ENCODE measurements at places on chromosomes 2 and 18.

DNA sequence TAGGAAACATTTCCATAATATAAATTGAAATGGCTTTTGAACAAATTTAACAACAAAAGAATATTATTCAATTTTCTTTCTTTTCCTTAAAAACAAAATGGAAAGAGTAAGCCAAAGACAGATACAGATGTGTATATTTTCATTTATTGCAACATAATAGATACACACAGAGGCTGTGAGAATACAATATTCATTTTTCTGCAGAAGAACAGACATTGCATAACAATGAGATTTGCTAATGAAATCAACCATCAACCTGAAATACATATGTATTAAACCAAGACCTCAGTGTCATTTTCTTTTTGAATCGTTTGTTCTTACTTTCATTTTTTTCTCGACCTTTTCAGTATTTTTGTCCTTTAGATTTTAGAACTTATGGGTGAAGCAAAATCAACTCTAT is 95.1 kb downstream of the BAZ2B start:
- no peak for DNase-seq

GRCh38 chr2:185811580-185811979 is 73.0 kb downstream of the FSIP2 start:
- no peak for DNase-seq

DNA sequence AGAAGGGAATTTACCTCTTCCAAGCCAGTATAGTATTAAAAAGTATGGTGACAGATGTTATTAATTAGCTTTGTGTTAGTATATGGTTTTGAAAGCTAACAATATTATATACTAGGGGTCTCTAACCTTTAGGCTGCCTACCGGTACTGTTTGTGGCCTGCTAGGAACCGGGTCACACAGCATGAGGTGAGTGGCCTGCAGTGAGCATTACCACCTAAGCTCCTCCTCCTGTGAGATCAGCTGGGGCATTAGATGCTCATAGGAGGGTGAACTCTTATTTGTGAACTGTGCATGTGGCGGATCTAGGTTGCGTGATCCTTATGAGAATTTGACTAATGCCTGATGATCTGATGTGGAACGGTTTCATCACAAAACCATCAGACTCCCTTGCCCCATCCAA is 583.4 kb upstream of the CDH2 start:
- DNase-seq = no peak

DNA sequence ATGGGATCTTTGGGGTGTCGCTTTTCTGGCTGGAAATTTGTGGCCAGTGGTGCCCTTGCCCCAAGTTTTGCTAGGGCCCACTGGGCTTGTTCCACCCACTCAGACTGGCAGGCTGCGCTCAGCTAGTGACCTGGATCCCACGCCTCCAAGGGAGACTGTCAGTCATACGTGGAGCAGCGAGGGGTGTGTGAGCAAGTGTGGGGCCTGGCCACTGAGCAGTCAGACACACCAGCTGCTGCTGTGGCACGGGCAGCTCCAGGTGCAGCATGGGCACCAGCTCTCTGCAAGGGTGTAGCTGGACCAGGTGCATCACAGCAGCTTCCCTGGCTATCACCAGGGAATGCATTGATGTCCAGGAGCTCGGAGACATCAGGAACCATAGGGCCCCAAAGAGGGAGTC is 327.0 kb downstream of the NR4A2 start:
- no peak for DNase-seq

DNA sequence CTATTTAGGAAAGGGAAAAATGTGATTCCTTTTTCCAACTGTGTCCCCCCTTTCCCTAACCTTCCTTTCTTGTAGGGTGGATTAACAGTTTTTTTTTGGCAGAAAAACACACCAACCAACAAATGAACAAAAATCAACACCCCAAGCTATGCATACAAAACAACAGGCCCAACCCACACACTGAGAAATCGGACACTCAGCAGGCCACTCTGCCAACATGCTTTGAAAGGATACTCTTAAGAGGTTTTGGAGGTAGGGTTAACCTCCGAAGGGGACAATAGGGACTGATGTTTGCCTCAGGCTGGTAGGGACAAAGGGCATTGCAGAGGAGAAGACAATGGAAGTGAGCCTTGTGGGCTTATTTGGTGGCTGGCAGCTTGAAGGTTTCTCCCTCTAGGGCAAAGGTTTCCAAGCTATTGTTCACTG is 33.1 kb upstream of the POLE4 start:
- no peak for DNase-seq

- no peak for DNase-seq
Observed at GRCh38 chr2:65198737-65199136, 28.9 kb upstream of the ACTR2 start.

GRCh38 chr2:144310484-144310883 is 209.4 kb downstream of the ZEB2 start:
- no peak for DNase-seq

- DNase-seq = no peak
Observed at GRCh38 chr2:234869969-234870368, 81.8 kb upstream of the SH3BP4 start.

DNA sequence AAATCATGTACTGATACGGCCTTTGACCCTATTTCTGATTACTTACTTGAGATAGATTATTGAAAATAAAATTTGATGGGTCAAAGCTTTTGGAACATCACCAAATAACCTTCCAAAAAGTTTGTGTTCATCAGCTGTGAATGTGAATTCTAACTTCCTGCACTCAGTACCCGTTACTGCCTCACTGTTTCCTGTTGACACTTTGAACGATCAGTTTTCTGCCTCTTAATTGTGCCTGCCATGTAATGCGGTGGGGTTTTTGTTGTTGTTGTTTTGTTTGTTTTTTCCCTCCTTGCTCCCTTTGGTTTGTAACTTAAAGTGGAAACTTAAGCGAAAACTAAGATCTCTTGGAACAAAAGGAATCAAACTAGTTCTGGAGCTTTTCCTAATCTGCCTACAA is 18.9 kb downstream of the ATG16L1 start:
- DNase-seq = peak; percentile 56

DNA sequence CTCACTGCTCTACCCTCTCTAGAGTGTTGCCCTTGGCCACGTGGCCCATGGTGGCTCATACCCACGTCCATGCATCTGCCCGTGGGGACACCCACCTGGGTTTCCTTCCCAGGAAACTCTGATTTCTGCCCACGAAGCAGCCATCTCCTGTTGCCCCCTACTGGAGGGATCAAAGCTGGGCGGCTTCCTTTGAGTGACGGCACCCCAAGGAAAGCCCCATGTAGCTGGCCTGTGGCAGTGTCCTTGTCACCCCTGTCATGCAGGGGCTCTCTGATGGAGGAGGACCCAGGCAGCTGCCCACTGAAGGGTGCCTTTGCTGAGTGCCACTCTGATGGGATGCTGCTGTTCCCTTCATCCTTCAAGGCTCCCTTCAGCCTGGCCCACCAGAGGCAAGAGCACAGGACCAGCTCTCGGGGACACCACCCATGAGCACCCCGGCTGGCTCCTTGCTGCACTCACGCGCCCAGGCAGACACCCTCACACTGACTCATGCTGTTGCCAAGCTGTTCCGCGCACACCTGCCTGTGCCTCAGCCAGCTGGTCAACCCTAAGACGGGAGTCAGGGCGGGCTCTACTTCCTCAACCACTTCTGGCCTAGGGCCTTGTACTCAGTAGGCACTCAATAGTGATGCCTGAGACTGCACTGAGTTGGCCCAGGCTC is 101.1 kb downstream of the CTIF start:
- no peak for DNase-seq

DNA sequence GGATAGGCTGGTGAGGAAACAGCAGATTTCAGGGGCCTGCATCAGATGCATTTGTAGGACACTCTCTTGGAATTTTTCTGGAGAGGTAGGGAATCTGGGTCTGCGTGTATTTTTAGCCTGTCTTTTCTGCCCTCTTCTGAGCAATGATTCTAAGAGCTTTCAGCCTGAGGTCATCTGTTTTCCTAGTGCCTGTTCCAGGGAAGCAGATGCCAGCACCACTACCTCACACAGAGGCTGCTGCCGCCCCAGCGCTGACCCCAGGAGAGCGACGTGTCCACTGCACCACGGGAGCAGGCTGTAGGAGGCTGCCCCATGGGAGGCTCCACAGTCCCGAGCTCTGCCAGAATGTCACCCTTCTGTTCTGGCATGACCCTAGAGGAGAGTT is 316.5 kb downstream of the CYP26B1 start:
- no peak for DNase-seq

- no peak for DNase-seq
Observed at GRCh38 chr2:241799522-241800197, 9.3 kb upstream of the NEU4 start.

DNA sequence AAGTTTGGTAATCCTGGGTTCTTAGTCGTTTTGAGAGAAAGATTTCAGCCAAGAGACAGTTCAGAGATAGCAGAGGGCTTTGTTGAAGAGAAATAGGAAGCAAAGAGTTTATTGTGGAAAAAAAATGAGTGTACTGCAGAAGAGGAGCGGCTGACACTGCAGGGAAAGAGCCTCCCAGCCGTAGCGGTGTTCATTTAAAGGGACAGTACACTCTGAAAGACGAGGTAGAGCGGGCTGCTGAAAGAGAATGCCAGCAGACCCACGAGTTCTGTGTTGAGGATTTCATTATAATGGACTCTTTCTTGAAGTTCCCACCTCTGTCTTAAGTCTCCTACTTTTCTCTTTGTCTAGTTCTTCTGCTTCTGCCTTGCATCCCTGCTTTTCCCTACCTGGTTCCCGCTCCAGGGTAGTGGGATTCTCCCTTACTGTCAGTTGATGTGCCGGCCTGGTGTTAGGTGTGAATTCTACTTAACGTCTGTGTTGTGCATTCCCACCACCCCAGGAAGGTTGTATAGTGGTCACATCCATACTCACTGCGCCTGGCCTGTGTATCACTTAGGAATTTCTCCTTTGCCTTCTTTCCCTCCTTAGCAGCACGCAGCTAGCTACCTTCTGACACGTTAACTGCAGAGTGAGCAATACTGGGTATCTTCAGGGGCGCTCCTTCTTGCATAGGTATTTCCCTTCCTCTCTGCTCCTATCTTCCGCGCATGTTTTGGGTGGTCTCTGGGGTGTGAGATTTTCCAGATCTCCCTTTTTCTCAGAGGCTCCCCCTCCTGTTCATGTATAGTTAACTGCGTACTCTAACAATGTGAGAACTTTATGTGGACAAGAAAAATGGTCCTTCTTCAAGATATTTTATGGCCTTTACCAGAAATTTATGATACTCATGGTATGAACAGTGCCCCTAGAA is 164.5 kb downstream of the PTH2R start:
- no peak for DNase-seq

DNA sequence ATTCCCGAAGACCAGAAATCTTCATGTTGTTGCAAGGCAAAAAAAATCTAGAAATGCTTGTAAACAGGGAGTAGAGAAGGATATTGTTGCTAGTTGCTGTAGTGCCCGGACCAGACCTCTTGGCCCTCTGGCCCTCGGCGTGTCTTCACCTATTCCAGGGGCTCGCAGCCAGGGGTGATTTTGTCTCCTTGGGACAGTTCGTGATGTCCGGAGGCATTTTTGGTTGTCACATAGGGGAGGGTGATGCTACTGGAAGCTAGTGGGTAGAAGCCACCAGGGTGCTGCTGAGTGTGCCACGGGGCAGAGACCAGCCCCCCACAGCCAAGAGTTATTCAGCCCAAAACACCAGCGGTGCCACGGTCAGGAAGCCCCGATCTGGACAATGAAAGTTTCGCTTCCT is 230.7 kb downstream of the GBX2 start:
- no peak for DNase-seq

GRCh38 chr2:236632295-236633218 is 62.9 kb downstream of the ACKR3 start:
- no peak for DNase-seq

Measured in CD4-positive, alpha-beta T cell treated with Interleukin-2 at 100 ng/mL for 4 hours (primary cell).